ENCODE measurements at places on chromosomes 5 and 9. TPM values are rescaled to one million over a fixed set of nuclear protein-coding genes. Genes with fewer than 3 reads are reported as not detected.

GRCh38 chr9:27421577-27421976 is 102.5 kb upstream of the IFNK start:
- DNase-seq, result no peak

The SPATA9 gene
- polyA plus RNA-seq, result 0.09 TPM

The INSYN2B gene
- polyA plus RNA-seq, result not detected

The C9orf50 gene
- polyA plus RNA-seq, result not detected

All from CD4-positive, alpha-beta memory T cell (primary cell).